ENCODE measurements at places on chromosomes 3 and 15. TPM values are rescaled to one million over a fixed set of nuclear protein-coding genes. Genes with fewer than 3 reads are reported as not detected.

RETNLB gene
- not detected for total RNA-seq

ROBO2 gene
- total RNA-seq = 1.5 TPM

IQCF2 gene
- not detected for total RNA-seq

COL6A6 gene
- 0.83 TPM for total RNA-seq

RLBP1 gene
- total RNA-seq = not detected

TMCO5A gene
- not detected for total RNA-seq

C3orf70 gene
- 0.33 TPM for total RNA-seq

THAP10 gene
- total RNA-seq = 2.3 TPM

EIF5A2 gene
- 14.7 TPM for total RNA-seq

GNAI2 gene
- total RNA-seq = 238 TPM

HIGD2B gene
- total RNA-seq = 0.26 TPM

GABRR3 gene
- not detected for total RNA-seq

CERS3 gene
- not detected for total RNA-seq

SYNPR gene
- total RNA-seq = not detected

ZIC4 gene
- total RNA-seq = not detected

KLHL40 gene
- total RNA-seq = not detected

TMOD2 gene
- 8.0 TPM for total RNA-seq

- DNase-seq = peak; percentile 33
These were observed 200.4 kb downstream of the NR1D2 start for GRCh38 chr3:24145481-24145880.

GRCh38 chr3:54510506-54510905, 388.2 kb downstream of the CACNA2D3 start:
- DNase-seq = no peak

DNA sequence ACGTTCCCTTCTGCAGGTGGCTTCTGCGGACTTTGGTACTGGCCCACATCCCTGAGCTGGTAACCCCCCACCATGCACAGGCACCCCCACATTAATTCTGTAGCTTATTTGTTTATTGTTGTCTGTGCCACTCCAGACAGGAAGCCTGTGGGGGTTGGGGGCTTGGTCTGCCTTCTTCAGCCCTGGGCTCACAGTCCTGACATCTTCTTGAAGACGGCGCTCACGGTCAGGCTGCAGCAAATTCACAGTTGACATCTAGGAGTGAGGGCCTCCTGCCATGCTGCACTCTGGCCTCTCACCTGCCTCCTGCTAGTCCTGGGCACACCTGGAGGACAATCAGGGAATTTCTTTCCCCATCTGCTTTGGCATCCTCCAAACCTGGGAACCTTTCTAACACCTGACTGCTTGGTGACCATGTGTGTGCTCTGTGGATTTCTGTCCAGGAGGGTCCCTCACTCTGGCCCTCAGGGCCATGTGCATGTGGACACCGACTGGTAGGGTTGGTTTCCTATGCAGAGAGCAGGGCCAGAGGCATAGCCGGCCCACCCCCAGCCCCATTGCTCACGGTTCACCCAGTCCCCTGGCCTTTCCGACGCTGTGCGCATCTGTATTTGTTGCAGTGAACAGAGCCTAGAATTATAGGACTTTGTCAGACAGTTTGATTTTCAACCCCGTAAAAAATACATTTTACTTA, 68.8 kb downstream of the APBA2 start:
- DNase-seq = no peak

DNA sequence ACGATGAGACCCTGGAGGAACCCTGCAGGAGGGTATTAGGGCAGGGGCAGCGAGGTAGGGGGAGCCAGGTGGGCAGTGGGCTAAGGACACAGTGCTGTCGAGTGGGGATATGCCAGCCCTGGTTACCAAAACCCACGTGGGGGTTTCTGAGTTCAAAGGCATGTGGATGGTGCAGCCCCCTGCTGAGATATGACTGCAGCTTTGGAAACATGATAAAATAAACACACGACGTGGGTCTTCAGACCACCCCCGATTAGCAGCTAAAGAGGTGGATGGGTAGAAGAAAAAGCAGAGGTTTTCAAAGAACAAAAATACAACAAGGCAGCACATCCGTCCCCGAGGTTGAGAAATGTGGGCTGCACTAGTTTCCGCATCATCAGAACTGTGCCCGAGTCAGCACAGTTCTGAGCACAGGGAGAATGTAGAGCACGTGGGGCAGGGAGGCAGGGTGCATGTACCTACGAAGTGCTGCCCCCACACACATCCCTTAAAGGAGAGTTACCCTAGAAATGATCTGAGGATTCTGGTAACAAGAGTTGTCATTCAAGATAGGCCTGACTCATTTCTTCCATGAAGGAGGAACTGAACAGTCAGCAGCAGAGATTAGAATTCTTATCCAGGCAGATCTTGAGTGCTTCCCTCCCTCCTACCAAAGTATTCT, 121.3 kb downstream of the RPLP1 start:
- DNase-seq = peak; percentile 79

DNA sequence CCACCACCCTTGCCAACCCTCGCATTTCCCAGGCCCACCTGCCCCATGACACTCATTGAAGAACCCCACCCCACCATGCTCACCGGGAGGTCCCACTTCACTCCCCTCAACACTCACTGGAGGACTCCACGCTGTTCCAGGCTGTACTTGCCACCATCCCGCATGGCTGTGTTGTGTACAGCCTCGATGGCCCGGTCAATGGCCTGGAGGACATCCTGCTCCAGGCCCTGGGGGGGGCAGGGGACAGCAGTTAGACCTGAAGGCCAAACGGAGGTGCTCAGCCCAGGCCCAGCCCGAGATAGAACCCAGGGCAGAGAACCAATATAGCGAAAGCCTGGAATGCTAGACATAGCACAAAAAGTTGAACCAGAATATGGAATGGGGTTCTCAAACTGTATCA, 2.9 kb downstream of the NCKIPSD start:
- no peak for DNase-seq

GRCh38 chr3:138497021-138497420, 62.6 kb downstream of the ESYT3 start:
- DNase-seq = no peak

DNA sequence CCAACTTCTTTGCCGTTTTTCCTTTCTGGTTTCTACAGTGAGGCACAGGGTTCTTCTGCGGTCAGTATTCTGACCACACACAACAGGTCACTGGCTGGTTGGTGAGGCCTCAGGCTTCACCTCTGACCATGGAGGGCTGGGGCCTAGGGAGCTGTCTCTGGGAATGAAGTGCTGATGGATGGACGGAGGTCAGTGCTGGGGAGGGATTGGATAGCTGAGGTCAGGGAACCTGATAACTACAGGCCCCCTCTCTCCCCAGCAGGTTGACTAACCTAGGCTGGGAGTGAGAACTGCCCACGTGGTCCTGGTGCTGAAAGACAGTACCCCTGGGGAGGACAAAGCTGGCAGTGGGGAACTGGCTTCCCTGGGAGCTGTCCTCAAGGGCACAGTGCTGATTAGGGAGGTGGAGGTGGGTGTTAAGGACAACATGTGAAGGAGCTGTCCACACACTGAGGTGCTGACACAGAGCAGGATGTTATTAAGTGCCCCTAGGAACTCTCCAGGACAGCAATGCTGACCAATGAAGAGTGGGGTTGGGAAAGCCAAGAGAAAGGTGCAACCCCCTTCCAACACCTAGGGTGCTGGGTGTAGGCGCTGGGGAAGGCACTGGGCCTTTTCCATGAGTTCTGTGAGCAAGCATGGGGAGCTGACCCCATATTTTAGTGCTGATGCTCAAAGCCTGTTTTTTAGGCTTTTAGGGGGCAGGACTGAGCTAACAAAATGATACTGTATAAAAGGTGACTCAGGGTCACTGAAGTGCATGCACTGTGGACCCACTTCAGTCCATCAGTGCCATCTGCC, 45.2 kb downstream of the ATP2B2 start:
- peak; percentile 87 for DNase-seq

DNA sequence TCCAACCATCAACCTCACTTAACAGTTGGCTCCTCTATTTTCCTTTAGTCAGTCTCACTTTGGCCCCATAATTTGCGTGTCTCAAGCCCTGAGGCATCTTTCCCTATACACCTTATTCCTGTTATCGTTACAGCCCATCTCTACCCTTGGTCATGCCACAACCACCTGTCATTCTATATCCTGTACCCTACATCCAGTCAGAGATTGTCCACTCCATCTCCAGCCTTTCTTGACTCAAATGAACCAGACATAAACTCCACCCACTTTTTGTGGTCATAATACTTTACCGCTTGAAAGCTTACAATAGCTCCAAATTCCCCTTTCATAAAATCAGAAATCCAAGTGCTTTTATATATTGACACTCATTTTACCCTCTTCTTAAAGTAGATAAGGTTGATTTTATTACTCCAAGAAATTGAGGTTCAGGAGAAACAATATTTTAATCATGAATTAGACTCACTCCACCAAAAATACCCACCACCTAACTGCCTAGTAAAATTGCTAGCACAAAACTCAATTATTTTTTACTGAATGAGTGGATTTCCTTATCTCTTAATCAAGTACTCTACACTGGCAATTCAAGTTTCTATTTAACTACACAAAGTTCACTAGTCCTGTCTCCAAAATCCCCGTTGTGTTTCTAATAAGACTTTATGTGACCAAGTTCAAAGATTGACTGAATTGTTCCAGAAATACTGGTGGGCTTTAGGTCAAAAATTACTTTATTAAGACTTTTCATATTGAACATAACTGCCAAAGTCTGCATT, 9.1 kb downstream of the CCR4 start:
- no peak for DNase-seq

- peak; percentile 0 for DNase-seq
These were observed 928.7 kb downstream of the DIPK2A start for GRCh38 chr3:144900366-144900765.

DNA sequence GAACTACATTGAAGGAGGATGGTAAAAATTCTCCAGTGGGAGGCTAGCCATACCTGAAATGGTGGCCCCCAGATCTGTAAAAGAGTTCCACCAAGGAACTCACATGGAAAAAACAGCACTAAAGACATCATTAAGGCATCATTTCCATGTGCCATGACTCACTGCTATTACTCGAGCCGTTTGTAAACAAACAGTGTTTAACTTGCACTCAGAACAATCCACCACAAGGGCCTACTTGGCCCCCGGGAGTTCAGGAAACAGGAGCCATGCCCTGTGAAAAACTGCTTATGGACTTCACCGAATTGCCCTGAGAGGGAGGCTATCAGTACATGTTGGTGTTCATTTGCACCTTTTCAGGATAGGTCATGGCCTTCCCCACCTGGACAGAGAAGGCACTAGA, 18.2 kb downstream of the CCR4 start:
- no peak for DNase-seq

GRCh38 chr3:192352142-192352541, 375.2 kb downstream of the FGF12 start:
- no peak for DNase-seq

DNA sequence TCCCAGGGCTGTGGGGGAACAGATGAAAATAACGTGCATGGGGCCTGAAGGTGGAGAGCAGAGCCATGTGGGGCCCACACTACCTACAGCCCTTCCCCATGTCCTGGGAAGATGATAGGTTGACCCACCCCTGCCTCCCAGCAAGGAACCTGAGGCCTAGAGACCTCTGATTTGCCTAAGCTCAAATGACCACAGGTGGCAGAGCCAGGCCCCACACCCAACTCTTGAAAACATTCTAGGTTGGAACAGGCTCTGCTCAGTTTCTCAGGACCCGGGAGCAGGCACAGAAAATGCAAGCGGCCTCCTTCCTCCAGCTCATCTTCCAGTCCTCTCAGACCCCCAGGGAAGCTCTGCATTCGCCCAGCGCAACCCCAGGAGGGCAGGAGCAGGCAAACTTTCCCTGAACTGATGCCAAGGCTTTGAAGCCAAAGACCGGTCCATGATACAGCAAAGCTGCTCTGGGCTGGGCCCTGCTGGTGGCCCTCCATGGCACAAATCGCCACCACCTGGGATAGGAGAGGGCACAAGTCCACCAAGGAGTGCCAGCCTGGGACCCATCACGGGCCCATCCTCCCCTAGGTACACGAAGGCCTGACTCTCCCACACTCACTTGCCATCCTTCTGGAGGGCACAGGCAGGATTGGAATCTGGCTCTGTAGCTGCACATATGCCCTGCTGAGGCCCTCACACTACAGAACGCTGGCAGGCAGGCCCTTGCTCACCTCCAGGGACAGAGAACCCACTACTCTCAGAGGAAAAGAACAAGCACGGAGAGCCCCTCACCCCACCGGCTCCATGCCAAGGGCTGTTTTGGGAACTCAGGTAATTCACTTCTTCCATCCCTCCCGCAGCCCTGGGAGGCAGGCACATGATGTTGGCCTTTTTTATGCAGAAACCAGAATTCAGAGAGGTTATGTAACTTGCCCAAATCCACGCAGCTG, 51.0 kb upstream of the FURIN start:
- DNase-seq = no peak

DNA sequence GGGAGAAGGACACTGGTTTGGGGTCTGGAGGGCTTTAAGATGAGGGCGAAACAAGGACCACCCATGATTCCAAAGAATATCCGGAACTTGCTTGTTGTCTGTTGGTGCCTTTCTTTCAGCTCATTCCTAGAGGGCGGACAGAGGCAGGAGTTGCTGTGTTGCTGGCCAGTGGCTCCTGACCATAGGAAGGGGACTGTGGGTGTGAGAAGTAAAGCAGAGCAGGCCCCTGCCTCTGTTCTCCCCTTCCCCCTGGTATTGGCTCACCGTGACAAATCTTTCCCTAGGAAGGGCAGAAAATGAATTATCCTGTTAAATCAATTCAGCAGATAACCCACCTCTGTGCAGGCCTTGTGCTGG, 89.1 kb downstream of the LIPC start:
- DNase-seq = no peak

GRCh38 chr3:11641683-11642430, 1.9 kb downstream of the VGLL4 start:
- peak; percentile 69 for DNase-seq

- no peak for DNase-seq
These were observed 89.7 kb upstream of the PHLDB2 start for GRCh38 chr3:111769110-111769991.

GRCh38 chr3:13028010-13028821, 45.0 kb downstream of the IQSEC1 start:
- DNase-seq = no peak

DNA sequence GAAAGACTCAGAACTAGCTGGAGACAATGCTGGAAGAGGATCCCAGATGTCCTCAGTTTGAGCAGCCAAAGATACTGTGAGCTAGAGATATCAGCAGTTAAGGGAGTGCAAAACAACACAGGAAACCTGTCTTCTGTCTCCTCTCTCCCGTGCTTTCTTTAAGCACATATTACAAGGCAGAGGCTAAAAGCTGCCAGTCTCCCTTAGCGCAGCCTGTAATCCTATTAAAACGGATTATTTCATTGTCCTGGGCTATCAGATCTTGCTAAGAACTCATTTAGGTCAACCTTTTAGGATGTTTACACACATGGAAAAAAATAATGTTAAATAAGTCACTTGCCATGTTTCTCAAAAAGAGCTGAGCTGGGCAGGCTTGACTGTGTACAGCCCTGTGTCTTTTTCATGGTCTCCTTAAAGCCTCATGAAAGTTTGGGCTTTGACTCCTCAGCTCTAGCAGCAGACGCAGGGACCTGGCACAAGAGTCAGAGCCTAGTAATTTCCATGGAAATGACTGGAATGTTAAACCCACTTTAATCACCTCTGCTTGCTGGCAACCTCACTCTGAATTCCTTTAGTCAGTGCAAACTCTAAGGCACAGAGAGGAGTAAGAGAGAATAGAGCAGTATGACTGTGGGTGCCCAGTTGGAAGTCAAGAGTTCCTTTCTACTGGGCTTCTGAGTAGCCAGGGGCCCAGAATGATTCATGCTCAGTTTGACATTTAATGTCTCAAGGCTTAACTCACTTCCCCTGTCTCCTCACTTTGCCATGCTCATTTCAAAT, 491.9 kb downstream of the NTRK3 start:
- no peak for DNase-seq

GRCh38 chr15:92011611-92012367, 158.3 kb downstream of the SLCO3A1 start:
- no peak for DNase-seq

GRCh38 chr3:23740517-23740965, 65.2 kb upstream of the UBE2E1 start:
- DNase-seq = no peak

GRCh38 chr3:105982207-105982606, 113.4 kb upstream of the CBLB start:
- DNase-seq = no peak
